ENCODE measurements at places on chromosomes 6 and 20.

- DNase-seq: no peak
These were observed 144.4 kb upstream of the PDE10A start for GRCh38 chr6:165807249-165807960.

- no peak for DNase-seq
These were observed 77.9 kb downstream of the TNFAIP3 start for GRCh38 chr6:137944793-137945498.

DNA sequence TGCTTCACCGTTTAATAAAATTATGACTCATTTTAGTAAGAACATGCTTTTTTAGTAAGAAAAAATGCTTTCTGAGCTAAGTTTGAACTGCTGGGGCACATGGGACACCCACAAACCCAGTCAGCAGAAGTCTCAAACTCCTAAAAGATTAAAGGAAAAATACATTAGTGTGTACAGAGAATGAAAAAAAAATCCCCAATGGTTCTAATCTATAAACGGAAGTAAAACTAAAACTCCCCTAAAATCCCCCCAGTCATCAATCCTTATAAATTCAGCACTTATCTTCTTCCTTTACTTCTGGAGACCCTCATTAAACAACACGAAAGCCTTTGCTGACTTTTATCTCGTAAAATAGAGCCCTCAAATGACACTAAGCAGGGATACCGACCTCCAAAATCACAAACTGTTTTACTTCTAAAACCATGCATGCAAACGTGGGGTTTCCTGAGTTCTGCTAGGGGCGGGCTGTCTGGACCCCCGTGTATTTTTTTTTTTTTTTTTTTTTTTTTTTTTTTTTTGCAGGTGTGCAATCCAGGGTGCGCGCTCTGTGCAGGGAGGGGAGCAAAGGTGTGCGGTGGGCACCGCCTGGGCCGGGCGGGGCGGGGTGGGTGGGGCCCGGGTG is 1.1 kb upstream of the MYB start:
- no peak for DNase-seq

- DNase-seq: no peak
These were observed 104.8 kb downstream of the GJA1 start for GRCh38 chr6:121540210-121540609.

GRCh38 chr20:61520893-61521460 is 268.9 kb downstream of the CDH4 start:
- DNase-seq: peak; percentile 37

DNA sequence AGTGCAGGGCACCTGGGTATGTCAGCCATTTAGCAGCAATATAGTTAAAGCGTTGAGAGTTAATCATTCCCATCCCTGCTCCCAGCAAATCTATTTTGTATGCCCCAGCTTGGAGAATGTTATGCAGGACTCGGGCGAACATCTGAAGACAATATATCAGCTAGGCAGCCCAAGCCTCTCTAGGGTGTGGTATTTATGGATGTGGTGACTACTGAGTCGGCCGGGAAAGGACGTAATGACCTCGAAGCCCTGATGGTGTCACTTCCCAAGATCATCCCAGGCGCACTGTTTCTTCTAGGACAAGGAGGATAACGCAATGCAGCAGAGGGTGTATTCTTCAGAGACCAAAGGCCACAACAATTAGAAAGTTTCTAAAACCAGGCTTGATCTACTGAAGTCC is 63.6 kb upstream of the FAM184A start:
- no peak for DNase-seq

GRCh38 chr6:33440649-33441309 is 13.6 kb upstream of the ZBTB9 start:
- no peak for DNase-seq

GRCh38 chr6:1477432-1478090 is 88.2 kb downstream of the FOXF2 start:
- no peak for DNase-seq

GRCh38 chr20:56411759-56412472 is at the start of gene CASS4:
TSS of gene CASS4 (plus strand) at chr20:56412260. CDS start at chr20:56412459, 199 bp downstream.
- DNase-seq: no peak

GRCh38 chr6:157494132-157494710 is 113.2 kb downstream of the ZDHHC14 start:
- no peak for DNase-seq

DNA sequence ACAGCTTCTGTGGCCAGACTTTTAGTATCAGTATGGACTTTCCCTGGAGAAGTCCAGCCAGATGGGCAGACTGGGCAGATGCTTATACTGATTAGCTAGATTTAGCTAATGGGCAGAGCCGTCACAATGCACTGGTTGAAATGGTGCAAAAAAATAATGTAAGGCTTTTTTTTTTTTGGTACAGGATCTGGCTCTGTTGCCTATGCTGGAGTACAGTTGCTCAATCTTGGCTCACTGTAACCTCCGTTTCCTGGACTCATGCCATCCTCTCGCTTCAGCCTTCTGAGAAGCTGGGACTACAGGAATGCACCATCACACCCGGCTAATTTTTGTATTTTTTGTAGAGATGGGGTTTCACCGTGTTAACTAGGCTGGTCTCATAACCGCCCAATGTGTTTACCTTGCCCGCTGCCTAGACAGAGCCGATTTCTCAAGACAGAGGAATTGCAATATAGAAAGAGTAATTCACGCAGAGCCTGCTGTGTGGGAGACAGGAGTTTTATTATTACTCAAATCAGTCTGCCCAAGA is 16.4 kb upstream of the KIFC1 start:
- peak; percentile 76 for DNase-seq

DNA sequence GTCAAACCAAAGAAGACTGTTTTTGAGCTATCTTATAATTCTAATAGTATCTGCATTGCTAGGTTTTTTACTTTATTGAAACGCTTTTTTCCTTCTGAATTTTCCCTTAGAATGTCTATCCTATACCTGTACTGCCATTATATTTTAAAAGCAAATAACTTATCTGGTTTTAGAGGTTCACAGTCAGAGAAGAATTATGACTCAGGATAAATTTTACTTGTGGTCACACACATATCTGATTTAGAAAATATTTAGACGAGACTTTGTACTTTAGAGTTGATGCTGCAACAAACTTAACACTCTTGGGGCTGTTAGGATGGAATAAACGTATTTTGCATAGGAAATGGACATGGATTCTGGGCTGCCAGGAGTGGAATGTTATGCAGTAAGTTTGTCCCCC is 33.0 kb downstream of the LMBRD1 start:
- DNase-seq: no peak

GRCh38 chr20:25258476-25258805 is 10.6 kb downstream of the PYGB start:
- DNase-seq: no peak

GRCh38 chr6:81623106-81623759 is 129.2 kb downstream of the TENT5A start:
- no peak for DNase-seq

DNA sequence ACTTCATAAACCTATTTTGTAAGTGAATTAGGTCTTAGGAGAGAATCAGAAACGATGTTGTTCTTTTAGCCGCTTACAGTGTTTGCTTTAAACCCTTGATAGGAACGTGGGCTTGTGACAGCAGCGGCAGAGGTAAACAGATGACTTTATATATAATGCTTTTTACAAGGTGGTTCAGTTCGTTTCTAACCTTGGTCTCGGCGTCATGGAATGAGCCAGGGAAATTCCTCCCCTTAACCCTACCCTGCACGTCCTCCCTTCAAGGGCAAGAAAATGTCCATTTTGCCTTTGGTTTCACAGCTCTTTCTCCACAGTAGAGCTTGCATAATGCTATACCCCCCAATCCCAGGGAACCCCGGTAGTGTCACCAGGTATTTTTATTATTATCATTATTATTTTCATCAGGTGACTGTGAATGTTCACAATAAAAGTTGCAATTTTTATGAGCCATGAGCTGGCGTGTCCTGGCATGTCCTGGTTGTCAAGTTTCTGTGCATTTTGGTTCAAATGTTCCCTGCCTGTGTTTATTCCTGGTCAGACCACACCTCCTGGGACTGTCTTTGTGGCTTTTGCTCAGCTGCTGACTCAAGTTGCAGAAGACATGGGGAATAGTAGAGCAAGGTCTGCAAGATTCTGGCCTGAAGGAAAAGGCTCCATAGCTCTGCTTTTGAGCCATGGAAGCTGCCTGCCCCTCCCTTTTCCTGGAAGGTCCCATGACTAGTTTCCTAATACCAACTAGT is 112.8 kb upstream of the BMP2 start:
- no peak for DNase-seq

DNA sequence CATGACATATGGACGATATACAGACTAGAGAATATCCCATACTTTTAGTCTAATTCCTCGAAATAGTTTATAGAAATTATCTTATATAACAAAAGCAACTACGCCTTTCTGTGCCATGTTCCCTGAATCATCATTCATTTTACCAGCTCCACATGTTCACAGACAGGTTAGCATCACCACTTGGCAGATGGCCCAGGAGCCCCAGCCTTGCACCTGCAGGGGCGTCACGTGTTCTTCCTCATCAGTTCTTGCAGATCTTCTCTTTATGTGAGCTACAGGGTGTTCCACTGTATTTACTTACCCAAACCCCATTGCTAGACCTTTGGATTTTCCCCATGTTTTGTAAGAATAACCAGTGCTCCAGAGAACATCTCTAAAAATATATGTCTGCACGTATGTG is 12.6 kb upstream of the BNIP5 start:
- DNase-seq: no peak

DNA sequence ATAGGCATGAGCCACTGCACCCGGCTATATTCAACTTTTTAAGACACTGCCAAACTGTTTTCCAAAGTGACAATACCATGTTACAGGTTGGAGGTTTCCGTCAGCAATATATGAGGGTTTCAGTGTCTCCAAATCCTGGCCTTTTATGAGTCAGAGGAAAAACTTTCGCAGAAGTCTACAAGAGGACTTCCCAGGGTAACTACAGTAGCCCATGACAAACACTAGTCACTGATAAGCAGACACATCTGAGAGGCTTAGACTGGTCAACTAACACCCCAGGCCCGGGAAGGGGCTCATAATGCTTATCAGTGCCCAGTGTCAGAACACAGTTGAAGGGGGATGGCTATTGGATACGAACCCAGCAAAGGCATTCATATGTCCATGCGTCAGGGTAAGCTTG is 85.4 kb downstream of the SOX4 start:
- DNase-seq: no peak

GRCh38 chr20:63333241-63333836 is 27.8 kb downstream of the CHRNA4 start:
- DNase-seq: peak; percentile 40

DNA sequence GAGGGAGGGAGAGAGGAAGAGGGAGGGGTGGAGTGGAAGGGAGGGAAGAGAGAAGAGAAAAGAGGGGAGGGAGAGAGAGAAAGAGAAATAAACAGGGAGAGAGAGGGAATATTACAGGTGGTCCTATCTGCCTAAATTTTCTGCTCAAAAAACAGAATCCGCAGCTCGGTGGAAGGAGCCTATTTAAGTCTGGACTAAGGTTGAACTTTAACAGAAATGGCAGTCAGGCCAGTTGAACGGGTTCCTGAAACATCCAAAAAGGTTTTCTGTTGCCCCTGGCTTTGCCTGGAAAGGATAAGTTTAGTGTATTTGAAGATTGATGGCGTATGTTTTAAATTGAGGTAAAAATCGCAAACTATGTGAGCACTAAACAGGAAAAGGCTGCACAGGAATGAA is 2.2 kb downstream of the TFAP2B start:
- no peak for DNase-seq

DNA sequence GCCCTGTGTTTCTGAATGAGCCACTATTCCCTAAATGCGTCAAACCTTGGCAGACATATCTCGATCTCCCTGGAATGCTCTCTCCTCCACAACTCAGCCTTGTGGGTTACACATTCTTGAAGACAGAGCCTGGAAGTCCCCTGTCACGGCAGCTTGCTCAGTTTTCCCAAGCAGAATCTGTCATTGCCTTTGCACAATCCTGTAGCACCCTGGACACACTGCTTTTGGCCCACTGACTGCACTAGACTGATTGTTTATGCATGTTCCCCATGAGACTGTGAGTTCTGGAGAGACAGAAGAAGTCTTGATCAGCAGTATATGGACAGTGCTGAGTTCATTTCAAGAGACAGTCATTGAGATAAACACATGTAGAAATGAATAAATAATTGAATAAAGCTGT is 406.7 kb downstream of the CD83 start:
- peak; percentile 51 for DNase-seq
